ENCODE measurements at places on chromosomes 3 and 15.

DNA sequence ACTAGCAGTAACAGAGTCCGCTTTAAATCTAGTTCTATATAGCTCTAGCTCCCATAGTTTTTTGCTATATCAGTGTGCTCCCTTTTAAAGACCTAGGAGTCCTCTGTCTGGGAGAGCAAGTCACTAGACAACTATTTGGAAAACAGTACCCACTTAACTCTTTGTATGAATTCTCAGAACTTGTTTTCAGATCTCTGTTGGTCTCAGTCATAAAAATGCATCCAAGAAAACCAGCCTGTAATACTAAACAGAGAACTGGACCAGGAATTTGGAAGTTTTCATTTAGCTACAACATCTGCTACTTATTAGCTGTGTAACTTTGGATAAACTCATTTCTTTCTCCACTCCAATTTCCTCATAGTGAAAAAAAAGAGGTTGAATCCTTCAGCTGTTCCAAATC is 56.9 kb upstream of the C3orf49 start:
- DNase-seq: no peak

GRCh38 chr15:82904574-82904973 is 47.9 kb downstream of the HOMER2 start:
- DNase-seq: no peak

DNA sequence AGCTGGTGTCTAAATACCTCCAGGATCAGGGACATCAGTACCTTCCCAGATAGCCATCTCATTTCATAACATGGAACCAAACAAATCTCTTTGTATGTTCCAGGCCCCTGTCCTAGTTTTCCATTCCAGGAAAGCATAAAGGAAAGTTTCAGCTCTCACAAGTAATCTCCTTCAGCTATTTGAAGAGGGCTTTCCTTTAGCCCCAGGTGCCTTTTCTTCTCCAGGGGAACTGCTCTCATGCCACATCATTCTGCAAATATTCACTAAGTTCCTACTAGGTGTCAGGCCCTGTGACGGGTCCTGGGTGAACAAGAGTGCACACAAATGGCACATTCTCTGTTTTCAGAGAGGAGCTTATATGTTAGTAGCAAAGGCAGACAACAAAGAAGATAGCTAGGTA is 136.1 kb downstream of the ADAMTS9 start:
- DNase-seq: no peak

- DNase-seq: no peak
These were observed 532.7 kb downstream of the NLGN1 start for GRCh38 chr3:173930251-173930650.

- DNase-seq: no peak
These were observed 397.3 kb upstream of the RASGRP1 start for GRCh38 chr15:38961931-38962330.

GRCh38 chr3:88149101-88149508 is 654 bp upstream of the C3orf38 start:
- peak; percentile 22 for DNase-seq

DNA sequence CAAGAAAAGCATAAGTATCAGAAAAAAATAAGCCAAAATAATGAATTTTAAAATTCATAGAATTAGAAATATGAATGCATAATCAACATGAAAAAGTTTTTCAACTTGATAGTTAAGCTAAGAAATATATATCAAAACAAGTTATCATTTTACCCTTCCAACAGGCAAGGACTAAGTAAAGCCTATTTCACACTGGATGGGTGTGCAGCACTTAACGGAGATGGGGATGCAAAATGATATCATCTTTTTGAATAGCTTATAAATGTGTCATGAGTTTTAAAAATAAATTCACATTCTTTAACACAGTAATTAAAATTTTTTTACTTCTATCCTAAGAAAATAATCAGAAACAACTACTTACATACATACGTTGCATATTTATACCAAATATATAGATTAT is 20.9 kb downstream of the PIK3R4 start:
- DNase-seq: no peak

DNA sequence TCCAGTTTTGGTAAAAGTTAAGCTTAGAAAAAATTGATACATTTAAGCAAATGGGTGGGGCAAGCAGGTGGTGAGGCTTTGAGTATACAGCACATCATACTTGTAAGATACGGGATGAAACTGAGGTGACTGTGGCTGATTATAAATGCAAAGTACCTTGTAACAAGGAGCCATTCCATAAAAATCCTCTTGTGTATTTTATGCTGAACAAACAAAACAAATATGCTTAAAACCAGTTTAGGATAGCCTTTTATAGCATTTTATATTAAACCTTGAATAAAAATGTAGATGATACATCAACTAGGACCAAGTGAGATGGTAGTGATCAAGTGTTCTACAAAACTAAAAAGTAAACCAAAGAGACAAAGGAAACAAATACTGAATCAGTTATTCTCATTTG is 3.4 kb downstream of the PLSCR1 start:
- no peak for DNase-seq

DNA sequence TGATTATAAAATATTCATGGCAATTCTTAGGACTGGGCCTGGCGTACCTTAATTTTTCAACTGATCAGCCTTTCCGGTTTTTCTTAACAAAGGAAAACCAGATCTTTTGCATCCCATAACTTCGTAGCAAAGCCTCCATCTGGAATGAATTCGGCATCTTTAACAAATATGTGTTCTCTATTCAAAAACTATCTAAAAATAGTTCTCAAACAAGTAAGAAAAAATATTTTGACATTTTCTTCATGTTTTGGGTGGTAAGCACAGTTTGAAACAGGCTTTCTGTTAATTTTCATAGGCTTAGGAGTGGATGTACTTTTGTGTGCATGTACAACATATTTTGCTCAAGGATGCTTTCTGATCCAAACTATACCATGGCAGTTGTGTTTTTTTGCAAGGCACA is 55.1 kb downstream of the RBMS3 start:
- no peak for DNase-seq

DNA sequence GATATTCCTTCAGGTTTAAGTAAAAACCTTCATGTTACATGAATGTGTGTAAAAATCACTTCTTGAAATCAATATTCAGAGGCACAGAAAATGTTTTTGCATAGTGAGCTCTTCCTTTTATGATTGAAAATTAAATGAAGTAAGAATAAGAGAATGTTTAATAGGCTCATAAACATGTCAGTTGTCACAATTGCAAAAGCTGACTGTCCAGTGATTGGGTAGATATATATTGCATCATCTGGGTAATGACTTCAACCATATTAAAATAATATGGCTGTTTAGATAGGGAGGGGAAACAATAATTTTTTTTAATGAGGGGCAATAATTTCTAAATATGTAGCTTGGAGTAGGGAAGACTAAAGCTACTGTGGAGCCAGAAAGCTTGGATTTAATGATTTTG is 529.8 kb upstream of the GOLIM4 start:
- no peak for DNase-seq

GRCh38 chr3:159077860-159078259 is 276.0 kb downstream of the MFSD1 start:
- peak; percentile 88 for DNase-seq

DNA sequence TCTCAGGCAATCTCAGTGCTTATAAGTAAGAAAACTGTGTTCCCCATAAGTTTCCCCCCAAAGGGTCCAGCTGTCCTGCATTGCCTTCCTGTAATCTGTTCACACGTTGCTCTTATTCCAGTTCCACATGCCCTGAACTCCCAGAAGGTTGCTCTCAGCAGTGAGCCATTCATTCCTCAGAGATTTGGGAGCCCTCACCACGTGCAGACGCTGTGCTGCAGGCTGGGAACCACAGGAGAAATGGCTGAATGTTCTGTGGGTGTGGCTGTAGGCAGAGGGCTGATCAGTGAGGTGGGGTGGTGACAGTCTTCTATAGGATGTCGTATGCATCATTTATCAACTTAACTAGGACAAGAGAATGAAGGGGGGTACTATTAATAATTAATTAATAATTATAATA is 3.3 kb upstream of the THSD4 start:
- no peak for DNase-seq

DNA sequence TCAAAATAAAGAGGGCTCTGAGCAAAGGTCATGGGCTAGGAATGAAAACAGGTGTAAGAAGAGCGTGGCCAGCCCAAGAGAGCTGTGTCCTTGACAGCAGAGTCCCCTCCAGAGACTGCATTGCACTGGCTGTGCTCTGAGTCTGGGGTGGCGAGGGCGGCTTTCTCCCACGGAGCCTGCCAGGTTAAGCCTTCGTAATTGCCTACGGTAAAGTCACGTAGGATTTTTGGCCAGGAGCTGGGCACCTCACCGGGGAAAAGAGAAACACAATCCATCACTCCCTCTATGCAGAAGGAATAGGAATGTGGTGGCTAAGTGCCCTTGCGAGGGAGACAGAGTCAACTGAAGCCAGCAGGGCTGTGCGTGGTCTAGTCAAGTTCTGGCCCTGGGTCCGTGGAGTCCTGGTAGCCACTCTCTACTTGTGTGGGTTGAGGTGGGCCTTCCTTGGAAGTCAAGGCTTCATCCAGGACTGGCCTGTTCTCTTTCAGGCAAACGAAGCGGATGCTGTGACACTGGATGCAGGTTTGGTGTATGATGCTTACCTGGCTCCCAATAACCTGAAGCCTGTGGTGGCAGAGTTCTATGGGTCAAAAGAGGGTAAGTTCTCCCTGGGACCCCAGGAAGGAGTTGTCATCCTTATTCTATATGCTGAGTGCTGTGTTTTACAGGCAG is 7.0 kb downstream of the TF start:
- DNase-seq: no peak

DNA sequence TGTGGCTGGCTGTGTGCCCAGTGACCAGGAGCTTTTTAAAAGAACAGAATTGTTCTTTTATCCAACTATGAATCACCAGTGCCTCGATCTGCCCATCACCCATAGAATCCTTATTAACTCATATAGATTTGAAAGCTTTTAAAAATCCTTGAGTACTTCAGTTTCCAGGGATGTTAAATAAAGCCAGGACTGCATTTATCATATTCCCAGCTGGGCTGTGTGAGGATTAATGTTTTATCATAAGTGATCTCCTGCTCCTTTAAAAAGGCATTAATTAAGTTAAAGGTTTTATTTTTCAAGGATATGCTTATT is 234.0 kb downstream of the MYRIP start:
- no peak for DNase-seq

- peak; percentile 76 for DNase-seq
These were observed 171.8 kb downstream of the WDR76 start for GRCh38 chr15:43998607-43999006.

DNA sequence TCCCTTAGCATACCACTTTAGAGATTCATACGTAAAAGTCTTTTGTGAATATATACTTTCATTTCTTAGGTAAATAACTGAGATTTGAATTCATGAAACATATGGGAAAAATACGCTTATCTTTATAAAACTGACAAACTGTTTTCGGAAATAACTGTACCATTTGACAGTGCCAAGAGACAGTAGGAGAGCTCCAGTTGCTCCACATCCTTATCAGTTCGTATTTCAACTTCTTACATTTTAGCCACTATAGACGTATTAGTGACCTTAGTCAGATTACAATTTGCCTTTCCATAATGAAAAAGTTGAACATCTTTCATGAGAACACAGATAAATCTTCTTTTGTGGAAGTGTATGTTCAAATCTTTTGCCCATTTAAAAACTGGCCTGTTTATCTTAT is 133.5 kb downstream of the NR2E3 start:
- no peak for DNase-seq

DNA sequence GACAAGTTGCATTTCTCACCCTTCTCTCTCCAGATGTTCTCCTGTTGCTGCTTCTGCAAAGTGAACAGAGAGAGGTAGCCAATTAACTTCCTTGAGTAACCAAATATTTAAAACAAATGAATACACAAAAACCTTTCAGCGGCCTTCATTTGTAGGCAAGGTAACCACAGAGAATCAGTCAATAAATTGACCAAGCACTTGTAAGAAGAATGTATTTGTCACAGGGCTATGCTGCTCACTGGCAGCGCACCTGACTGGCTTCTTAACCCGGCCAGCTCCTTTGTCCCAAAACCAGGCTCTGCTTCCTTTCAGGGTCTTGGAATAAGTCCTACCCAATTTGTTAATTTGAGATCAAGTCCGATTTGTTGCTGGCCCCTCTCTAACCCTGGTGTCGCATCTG is 43.5 kb upstream of the STXBP5L start:
- no peak for DNase-seq

DNA sequence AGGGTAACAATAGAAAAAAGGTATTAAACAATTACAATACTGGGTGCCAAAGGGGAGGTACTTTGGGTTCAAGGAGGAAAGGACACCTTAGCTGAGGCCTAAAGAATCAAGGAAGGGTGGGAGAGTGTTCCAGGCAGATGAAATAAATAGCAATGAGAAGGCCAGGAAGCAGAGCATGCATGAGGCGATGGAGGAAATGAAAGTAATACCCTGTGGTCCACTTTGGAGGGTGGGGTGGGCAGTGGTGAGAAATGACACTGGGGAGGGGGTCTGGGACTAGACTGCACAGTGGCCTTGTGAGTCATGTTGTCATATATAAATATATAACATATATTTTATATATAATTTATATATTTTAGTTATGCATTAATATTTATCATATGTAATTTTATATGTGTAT is 55.9 kb downstream of the BHLHE40 start:
- DNase-seq: no peak

GRCh38 chr3:115486880-115487279 is 136.4 kb upstream of the GAP43 start:
- no peak for DNase-seq

GRCh38 chr15:77993374-77993911 is 84.1 kb downstream of the TBC1D2B start:
- no peak for DNase-seq

DNA sequence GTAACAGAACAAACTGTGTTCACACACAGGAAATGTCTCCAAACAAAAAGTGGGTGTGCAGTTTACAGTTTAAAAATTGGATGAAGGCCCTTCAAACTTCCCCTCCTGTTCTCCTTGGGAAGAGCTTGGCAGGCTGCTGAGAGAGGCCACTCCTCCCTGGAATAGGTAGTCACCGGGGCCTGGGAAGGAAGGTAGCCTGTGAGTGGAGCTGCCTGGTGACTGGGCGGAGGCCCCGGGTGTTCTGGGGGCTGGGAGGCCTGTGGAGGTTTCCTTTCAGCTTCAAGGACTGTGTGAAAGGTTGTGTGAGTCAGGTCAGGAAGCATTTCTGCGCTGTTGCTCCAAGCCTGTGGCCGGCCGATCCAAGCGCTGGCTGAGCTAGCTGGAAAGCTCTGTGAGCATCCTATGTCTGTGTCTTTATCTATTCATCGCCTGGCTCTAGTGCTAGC is 14.1 kb downstream of the SLCO3A1 start:
- DNase-seq: peak; percentile 10

DNA sequence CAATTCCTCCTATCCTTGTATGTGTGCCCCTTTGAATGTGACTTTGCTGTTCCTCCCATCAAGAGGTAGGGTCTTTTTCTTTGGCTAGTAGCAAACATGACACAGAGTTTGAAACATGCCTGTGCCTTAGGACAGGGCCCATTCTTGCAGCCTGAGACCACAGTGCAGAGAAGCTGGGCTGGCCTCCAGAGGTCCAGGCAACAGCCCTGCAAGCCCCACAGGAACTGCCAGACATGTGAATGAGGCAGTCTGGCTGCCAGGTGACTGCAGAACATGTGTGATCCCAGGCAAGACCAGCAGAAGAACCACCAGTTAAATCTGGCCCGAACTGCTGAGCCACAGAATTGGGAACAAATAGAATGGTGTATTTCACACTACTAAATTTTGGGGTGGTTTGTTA is 1.2 kb upstream of the HGD start:
- DNase-seq: no peak

Data from amniotic epithelial cell (primary cell).